ENCODE measurements at places on chromosomes 7 and 10.
A peak's percentile ranks its signal among the peaks of the same experiment; 100 is the strongest.

DNA sequence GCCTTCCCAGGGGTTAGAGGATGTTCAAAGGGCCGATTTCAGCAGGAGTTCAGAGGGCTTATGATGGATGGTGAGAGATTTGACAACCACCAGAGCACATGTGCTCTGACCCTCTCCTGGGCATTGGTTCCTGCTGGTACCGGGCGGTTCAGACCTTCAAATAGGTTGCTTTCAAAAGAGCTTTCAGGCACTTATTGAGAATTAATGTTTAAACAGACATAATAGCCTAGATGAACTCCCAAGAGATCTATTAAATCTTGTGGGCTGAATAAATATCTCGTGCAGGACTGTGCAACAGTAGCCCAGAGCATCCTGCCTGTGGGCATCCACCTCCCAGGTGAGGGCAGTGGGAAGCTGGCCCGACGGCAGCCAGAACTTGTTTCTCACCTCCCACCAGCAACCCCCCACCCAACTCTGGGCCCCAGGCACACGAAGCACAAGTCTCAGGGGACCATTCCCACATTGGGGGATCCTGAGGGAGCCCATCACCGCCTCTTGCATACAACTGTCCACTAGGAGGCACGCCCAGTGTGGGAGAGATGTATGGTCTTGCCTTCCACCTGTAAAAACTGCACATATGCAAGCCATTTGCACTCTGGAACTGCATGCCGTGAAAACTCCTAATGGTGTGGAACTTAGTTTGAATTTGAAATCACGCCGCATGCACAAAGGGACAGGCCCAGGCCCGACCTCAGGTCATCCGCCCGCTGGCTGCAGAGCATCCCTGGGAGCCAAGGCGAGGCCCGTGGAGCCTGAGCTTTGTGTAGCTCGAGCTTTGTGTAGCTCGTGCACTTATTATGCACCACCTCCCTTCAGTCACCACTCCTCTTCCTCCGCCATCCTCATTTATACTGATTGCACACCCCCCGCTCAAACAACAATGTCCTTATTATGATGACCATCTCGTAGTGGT lies 147.8 kb downstream of the ADCY1 start:
- no peak for DNase-seq

- no peak for DNase-seq
Observed at GRCh38 chr10:23525406-23525805, 86.5 kb downstream of the OTUD1 start.

DNA sequence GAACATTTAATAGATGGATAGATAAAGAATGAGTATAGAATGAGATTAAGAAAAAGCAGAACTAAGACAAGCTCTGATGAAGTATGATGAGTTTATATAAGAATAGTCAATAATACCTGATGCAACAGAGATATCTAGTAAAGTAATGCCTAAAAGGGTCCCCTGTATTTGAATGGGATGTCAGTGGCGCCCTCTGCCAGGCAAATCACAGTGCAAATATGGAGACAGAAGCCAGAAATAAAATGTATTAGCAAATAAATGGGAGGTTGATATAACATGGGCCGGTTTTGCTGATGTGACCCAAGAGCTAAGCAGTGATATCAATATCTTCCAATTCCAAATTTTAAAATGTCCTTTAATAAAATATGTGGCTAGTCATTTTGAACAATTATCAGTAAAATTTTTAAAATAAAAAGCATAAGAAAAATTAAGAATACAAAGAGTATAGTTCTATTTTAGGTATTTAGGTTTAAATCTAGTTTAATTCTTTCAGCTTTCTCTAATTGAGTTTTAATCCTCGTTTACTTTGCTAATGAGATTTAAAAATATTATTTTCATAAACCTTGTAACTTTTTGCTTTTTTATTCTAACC lies 62.6 kb downstream of the ADK start:
- peak; percentile 12 for DNase-seq

DNA sequence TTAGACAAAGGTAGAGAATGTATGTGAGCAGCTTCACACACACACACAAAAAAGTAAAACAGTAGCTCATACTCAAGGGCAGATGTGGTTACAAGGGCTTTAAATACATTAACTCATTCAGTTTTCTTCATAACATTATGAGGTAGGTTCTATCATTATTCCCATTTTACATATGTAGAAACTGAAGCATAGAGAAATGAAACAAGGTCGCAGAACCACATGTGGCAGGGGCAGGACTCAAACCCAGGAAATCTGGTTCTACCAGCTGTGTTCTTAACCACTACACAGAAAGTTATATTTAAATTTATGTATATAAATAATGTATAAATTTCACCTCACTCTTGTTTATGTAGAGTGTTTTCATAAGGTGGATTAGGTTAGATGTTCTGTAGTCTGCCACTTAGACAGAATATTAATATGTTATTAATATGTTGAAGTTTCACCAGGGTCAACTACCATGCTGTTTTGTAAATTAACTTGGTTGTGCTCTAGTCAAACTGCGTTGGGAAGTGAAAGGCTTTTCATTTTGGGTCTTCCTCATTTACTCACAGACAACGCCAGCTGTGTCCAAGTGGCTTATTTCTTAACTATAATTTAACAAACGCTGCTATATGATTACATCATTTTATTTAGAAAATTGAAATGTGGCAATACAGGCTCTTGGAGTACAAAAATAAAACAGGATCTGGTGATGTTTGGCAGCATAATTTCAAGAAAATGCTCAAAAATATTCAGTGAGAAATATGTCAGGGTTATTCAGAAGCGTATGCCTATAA lies 138.4 kb downstream of the MDFIC start:
- no peak for DNase-seq

DNA sequence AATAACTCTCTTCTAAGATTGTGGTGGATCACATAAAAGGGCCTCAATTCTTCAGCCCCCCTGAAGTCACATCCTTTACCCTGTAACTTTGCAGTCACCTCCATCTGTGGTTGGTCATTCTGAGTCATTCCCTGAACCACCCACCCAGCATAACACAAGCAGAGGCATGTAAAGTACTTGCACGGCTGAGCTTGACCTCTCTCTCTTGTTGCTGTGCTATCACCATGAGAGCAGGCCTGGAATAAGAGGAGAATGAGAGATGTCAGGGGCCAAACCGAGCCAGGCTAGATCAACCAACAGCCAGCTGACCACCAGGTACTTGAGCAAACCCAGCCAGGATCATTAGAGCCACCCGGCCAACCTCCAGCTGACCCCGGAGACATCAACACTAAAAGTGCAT lies 13.5 kb upstream of the STK17A start:
- no peak for DNase-seq

Data from activated T-cell treated with anti-CD3 and anti-CD28 coated beads for 48 hours (primary cell).